ENCODE measurements at places on chromosomes 7 and 10. TPM values are rescaled to one million over a fixed set of nuclear protein-coding genes. Genes with fewer than 3 reads are reported as not detected.

Gene ADAM22
- total RNA-seq: 4.8 TPM

Gene MAPK8
- 70.3 TPM for total RNA-seq

Gene SUGCT
- total RNA-seq: 4.3 TPM

Gene CHAT
- total RNA-seq: not detected

Gene NET1
- total RNA-seq: 44.0 TPM

Gene OR6B1
- total RNA-seq: not detected

Gene SPDYE5
- total RNA-seq: not detected

Gene SPDYE9
- total RNA-seq: not detected

Gene PVRIG
- total RNA-seq: not detected

Gene CC2D2B
- 0.35 TPM for total RNA-seq

Gene KCNIP2
- 5.9 TPM for total RNA-seq

Gene TMEM140
- not detected for total RNA-seq

Gene STK17A
- 12.6 TPM for total RNA-seq

Gene CELF2
- 8.5 TPM for total RNA-seq

Gene FAM180A
- not detected for total RNA-seq

Gene ZNF282
- 34.1 TPM for total RNA-seq

Gene PLA2G12B
- total RNA-seq: 0.14 TPM

Gene AOC1
- total RNA-seq: not detected

Gene AMZ1
- not detected for total RNA-seq

Gene PNLIPRP2
- not detected for total RNA-seq

Gene CLDN4
- total RNA-seq: 2.0 TPM

Gene SORBS1
- total RNA-seq: 12.7 TPM

Gene PRTFDC1
- total RNA-seq: 13.4 TPM

Gene FBXL13
- 0.97 TPM for total RNA-seq

Gene ZNF438
- total RNA-seq: 2.3 TPM

Gene CNTNAP2
- 109 TPM for total RNA-seq

Gene KLF14
- not detected for total RNA-seq

Gene UBE2D1
- total RNA-seq: 31.6 TPM

Gene TRAPPC14
- 14.8 TPM for total RNA-seq

Gene HECTD2
- total RNA-seq: 9.3 TPM

Gene LRRD1
- not detected for total RNA-seq

Gene SLC18A3
- not detected for total RNA-seq

Gene NANOS1
- total RNA-seq: 7.8 TPM

Gene RET
- total RNA-seq: 16.0 TPM

Gene DDIT4
- total RNA-seq: 54.2 TPM

Gene OR2A1
- total RNA-seq: not detected

Gene FZD1
- 1.9 TPM for total RNA-seq

Gene TBL2
- total RNA-seq: 34.5 TPM

Gene TBC1D12
- 3.5 TPM for total RNA-seq

Gene MPP7
- 2.1 TPM for total RNA-seq

Gene C10orf62
- not detected for total RNA-seq

Gene ATG9B
- total RNA-seq: 1.7 TPM

Gene OPN4
- total RNA-seq: not detected

Gene PHYH
- 14.8 TPM for total RNA-seq

Gene LOXL4
- 1.4 TPM for total RNA-seq

Gene ASB10
- total RNA-seq: not detected
